ENCODE measurements at places on chromosomes 11 and 22. TPM values are rescaled to one million over a fixed set of nuclear protein-coding genes. Genes with fewer than 3 reads are reported as not detected.

OR4C6 gene
- 0.21 TPM for total RNA-seq

C11orf86 gene
- not detected for total RNA-seq

MRPL17 gene
- total RNA-seq, result 98.8 TPM

OR4A16 gene
- total RNA-seq, result not detected

TH gene
- not detected for total RNA-seq

ST14 gene
- 0.10 TPM for total RNA-seq

GVQW3 gene
- total RNA-seq, result 0.08 TPM

MMP10 gene
- total RNA-seq, result not detected

NCAPH2 gene
- total RNA-seq, result 39.0 TPM

KRTAP5-8 gene
- total RNA-seq, result not detected
